ENCODE measurements at places on chromosomes 5 and 9.
A peak's percentile ranks its signal among the peaks of the same experiment; 100 is the strongest.

DNA sequence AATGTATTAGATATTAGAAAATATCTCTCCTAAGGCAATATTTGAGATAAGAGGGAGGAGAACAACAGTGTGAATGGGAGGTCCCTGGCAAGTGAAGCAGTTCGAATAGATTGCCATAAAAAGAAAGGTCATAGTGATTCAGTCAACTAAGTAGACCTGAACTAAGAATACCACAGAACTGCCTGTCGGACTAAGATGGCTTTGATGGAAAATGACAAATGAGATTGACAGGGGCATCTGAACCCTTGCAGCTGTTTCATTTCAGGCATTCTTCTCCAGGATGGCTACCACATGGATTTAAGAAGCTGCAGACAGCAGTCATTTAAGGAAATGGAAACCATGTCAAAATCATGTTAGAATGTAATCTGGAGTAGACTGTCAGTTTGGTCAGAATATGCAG, 308.4 kb upstream of the MEF2C start:
- no peak for DNase-seq

GRCh38 chr5:122515709-122516431, 203.8 kb downstream of the SNCAIP start:
- DNase-seq: peak; percentile 58

DNA sequence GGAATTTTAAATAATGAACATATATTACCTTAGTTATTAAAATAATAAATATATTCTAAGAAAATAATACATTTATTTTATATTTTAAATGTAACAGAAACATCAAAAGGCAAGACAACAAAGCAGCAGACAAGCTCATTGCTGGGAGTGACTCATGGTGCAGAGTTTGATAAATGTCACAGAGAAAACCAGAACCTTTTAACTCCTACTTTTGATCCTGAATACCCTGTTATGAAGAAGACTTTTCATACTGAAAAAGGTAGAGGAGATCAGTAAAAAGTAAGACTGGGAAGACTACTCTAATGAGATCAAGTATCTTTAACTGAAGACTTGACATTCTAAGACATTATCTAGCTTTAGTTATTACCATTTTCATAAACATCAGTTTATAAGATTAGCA, 99.0 kb upstream of the GNA14 start:
- DNase-seq: no peak

GRCh38 chr5:163163858-163164257, 273.5 kb upstream of the CCNG1 start:
- no peak for DNase-seq

DNA sequence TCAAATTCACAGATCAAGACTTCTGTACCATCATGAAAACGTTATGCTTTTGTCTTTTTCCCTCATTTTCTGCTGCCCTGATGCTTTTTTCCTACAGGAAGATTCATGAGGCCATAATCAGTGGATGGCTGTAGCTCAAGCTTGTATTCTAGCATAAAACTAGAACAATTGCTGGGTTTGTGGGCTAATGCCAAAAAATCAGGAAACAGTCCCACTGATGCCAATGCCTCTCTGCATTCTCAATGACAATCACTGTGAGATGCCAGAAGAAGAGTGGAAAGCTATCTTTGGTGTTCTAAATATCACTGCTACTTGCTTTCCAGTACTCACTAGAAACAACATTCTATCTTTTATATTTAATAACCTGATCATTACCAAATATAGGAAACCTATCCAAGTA, 33.3 kb upstream of the FAM170A start:
- DNase-seq: no peak

GRCh38 chr5:142427015-142427364, 102.2 kb upstream of the SPRY4 start:
- DNase-seq: no peak

GRCh38 chr5:53871050-53871449, 310.6 kb downstream of the NDUFS4 start:
- no peak for DNase-seq

DNA sequence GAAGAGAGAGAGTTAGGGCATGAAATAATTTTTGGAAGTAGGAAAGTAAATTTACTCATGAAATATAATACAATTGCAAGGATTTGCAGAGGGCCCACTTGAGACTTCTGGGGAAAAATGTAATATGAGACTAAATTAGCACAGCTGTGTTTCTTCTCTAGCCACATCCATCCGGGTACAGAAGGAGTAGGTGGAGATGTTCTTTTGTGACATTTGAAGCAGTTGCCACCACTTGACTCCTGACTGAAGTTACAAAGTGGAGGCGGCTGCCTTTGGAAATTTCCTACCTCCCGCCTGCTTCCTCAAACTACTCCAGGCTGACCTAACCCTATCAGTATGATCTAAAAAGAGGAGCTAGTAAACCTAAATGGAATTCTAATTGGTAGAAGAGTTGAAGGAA, 58.1 kb upstream of the SHISAL2B start:
- DNase-seq: no peak

DNA sequence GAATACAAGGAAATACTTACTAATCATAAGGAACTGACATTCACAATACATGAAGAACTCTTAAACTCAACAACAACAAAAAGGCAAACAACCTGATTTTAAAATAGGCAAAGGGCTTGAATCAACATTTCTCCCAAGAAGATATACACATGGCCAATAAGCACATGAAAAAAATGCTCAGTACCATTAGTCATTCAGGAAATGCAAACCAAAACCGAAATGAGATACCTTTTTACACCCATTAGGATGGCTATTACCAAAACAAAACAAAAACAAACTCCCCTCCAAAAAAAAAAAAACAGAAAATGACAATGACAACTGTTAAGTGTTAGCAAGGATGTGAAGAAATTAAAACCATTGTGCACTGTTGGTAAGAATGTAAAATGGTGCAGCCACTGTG, 104.1 kb upstream of the ZNF462 start:
- no peak for DNase-seq

GRCh38 chr9:81852820-81853219, 75.4 kb upstream of the SPATA31D4 start:
- no peak for DNase-seq
